LNCaP clone FGC (cell line): ENCODE measurements at places on chromosomes 2 and 18.

DNA sequence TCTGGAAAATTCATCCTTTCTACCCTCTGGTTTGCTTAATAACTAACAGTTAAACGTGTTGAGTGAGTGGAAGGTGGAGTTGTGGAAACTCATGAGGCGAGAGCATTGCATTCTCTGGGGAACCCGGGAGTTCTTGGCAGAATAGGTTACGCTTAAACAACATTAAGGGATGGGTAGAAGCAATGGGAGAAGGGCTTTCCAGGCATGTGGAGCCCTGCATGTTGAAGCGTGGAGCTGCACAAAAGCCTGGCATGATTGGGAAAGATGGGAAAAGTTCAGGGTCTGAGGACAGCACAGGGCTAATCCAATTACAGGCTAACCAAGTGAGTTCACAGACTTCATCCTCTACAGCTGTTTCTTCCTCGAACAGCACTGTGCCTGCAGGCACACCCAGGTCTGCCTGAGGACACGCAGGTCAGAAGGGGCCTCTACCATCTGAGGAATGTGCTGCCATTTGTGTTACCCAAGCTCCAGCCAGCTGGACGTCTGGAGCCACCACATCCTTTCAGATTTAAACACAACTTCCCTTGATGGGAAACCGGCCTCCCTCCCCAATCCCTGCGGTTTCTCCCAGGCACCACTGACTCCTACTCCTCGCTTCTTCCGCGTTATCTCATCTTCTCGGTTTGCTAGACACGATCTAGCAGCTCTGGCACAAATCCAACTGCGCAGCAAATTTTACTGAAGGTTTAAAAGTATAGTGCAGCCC lies 164.2 kb downstream of the ANTXR1 start:
- no peak for DNase-seq

DNA sequence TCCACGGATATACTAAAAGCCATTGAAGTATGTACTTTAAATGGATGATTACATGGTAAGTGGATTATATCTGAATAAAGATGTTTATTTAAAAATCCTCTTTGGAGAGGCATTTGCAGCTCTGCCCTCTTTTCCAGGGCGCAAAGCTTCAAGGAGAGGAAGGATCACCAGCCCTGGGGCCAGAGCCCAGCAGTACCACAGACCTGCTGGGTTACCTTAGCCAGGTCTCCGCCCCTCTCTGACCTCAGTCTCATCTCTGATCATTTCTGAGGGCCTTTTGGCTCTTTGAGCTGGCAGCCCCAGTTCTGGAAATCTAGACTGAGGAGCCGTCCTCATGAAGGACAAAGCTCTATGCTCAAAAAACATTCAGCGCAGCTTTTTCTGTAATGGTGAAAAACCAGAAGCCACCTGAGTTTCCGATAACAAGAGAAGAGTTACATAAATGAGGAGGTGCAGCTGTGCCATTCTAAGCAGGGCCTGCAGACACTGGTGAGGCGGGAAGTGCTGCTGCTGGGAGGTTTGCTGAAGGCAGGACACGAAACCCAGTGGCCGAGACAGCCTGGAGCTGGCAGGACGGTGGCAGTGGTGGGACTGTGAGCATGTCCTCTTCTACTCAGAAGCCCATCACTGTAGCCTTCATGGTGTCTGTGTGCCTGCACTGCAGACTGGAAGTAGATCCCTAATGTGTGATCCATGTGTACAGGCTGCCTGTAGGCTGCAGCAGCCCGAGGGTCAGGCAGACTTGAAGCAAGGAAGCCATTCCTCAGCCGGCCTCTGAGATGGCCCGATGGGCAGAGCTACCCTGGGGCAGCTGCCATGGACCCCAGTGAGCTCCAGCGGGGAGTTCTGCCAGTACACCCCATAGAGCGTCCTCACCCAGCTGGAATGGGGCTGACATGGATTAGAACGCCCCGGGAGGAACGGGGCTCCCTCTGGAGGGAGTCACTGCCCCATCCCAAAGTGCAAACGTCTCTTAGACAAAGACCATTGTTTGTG lies 27.7 kb downstream of the ADRA2B start:
- no peak for DNase-seq

DNA sequence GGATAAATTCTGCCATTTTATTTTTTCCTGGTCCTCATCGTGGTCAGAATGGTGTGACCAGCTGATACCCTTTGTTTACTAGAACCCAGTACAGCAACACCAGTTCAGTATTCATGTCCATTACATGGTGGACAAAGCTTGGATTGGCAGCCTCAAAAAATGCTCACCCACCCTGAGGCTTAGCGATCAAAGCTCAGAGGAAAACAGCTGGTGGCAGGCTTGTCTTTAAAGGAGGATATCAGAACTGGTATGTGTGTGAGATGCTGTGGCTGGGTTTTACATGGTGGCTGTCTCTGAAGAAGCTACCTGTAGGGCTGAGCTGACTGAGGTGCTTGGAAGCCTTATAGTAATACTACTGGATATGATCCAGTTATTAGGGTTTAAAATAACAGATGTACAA lies 471.1 kb upstream of the MEX3C start:
- no peak for DNase-seq

DNA sequence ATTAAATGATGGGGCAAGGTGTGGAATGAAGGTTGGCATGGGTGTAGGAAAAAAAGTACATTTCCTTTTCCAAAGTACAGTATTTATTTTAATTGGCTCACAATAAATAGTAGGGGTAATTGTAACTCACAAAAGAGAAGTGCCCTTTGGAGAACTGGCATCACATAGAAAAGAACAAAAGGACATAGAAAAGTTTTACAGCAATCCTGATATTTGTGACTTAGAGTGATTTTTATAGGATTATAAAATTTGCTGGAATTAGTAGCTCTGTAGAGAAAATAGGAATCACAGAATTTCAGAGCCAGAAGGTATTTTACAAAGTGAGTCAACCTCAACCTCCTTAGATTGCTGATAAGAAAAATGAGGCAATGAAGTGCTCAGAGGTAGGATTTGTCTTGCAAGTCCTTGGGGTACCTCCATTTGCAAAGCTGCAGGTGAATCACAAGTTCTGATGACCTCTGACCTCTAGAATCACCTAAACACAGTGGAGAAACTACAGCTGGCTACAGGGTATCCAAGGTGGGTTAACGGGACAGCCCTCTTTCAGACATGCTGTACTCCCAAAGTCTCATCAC lies 133.6 kb downstream of the SOCS6 start:
- DNase-seq, result no peak

DNA sequence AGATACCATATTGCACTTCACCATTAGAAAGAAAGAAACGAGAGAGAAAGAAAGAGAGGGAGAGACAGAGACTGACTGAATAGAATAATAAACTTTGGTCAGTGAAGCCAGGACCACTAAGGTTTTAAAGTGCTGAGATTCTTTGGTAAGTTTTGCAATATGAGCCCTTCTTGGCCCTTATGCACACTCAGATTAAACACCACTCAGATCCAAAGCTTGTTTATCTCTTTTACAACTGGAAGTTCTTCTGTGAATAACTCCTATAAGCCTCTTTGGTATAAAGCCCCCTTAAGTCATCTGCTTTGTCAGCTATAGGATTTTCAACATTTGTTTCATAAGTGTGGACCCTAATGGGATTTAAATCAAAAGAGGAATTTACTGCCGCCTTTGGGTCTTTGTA lies 40.8 kb downstream of the PID1 start:
- DNase-seq, result no peak

GRCh38 chr18:13455960-13456481 lies 237.5 kb downstream of the LDLRAD4 start:
- DNase-seq, result no peak
